ENCODE measurements at places on chromosomes 12 and 14.

DNA sequence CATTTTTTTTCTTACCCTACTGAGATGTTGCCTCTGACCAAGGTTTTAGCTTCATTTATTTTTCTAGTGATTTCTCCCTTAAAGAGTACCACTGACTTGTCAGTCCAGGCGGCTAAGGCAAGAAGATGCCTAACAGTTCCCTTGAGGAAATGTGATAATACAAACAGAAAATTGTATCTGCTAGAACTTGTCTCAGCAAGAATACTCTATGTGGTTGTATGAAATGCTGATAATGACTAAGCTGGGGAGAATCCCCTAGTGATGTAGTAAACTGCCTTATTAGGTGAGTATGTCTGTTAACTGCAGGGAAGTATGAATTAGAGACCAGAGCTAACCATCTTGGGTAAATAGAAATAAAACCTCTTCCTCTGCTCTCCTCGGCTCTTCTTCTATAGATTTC lies 6.7 kb downstream of the C12orf54 start:
- peak; percentile 10 for DNase-seq

GRCh38 chr12:66624806-66625205 lies 54.1 kb downstream of the GRIP1 start:
- no peak for DNase-seq

- DNase-seq = peak; percentile 16
Measured at GRCh38 chr12:25317553-25317952, 66.8 kb upstream of the KRAS start.

DNA sequence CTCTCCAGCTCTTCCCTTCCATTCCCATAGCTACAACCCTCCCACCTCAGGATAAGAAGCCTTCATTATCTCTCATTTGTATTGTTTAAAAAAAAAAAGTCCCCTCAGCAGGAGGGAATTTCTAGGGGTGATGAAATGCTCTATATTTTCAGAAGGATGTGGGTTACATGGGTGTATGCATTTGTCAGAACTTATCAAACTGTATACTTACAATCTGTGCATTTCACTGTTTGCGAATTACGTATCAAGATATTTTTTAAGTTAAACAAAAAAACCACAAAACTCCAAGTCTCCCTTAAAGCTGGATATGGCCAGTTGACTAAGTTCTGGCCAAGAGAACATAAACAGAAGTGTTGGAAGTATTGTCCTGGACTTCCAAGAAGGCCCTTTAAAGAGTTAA lies 2.0 kb upstream of the FKBP11 start:
- peak; percentile 53 for DNase-seq

DNA sequence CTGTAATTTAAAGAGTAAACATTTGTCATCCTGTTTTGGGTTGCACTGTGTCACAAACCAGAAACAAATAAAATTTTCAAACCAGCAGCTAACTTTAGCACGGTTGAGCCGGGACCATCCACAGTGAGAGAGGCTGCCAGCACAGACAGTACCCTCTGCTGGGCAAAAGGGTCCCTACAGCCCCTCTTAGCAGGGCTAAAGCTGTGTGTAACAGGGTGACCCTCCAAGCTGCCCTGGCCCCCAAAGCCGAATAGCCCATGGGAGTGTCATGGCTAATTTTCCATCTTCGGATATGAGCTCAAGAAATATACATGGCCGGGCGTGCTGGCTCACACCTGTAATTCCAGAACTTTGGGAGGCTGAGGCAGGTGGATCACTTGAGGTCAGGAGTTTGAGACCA lies 157.1 kb upstream of the GRIN2B start:
- DNase-seq = no peak

DNA sequence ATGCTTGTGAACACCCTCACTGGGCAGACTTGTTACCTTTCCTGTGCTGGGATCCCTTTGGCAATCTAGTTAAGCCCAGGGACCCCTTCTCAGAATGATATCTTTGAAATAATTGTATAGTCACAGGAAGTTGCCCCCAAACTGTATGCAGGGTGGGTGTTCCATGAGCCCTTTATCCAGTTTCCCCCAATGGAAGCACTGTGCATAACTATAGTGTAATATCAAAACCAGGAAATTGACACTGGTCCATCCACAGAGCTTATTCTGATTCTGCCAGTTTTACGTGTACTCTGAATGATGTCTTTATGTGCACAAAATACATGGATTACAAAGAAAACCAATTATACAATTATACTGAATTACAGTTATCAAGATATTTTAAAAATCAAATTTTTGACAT lies 24.2 kb downstream of the NGB start:
- DNase-seq = no peak

- DNase-seq = no peak
Measured at GRCh38 chr12:7282844-7283243, 21.0 kb upstream of the ACSM4 start.

DNA sequence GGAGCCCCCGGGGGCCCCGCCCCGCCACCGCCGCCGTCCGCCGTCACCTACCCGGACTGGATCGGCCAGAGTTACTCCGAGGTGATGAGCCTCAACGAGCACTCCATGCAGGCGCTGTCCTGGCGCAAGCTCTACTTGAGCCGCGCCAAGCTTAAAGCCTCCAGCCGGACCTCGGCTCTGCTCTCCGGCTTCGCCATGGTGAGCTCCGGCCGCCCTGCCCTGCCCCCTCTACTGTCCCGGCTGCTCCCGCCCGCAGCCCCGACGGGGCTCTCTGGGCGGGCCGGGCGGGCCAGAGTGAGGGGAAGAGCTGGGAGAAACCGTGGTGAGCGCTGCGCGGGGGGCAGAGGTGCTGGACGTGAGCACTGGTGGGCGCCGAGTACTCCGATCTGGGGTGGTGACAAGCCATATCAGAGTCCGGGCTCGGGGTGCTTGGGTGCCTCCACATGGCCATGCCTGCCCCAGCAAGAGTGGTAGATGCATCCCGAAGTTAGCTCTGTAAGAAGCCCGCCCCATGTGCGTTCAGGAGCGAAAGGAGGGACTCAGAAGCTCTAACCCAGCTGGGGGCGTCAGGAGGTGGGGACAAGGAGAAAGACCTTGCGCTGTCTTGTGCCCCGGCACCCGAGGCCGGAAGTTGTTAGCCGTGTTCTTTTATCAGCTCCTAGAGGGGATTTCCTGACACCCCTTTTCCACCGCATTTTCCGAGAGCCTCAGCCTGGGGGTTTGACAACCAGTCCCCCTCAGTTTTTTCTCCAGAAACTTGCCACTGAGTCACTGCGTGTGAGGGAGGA lies 717 bp downstream of the ORAI1 start:
- DNase-seq = peak; percentile 54

DNA sequence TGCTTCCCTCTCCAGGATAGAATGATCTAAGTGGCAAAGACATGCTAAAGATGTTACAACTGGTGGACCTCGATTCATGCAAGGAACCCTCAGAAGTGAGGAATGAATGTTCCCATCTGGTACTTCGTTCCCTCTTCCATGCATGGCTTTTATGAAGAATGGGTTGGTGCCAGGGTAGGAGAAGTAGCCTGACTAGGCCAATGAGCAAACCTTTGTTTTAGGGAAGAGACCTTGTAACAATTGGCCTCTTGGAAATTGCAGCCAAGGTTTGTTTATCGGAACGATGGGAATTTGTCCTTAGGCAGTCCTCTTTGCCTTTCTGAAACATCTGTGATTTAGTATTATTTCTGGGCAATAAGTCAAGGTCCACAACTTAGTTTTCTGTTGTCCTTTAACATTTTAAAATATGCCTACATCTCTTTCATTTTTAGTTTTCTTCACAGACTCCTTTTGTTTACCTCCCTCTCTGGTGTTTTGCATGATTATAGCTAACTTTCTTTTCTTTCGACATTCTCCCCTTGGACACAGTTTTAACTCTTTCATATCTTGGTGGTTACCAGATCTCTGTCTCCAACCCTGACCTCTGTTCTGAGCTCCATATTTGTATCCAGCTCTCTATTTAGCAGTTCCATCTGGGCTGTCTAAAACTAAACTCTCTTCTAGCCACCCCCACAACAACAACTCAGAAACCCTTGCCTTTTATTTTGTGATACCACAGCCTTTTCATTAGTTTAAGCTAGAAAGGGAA lies 70.0 kb downstream of the DIP2B start:
- DNase-seq = no peak

GRCh38 chr14:25055992-25056687 lies 6.2 kb upstream of the STXBP6 start:
- peak; percentile 20 for DNase-seq

GRCh38 chr12:5348491-5348890 lies 83.4 kb upstream of the NTF3 start:
- DNase-seq = no peak

DNA sequence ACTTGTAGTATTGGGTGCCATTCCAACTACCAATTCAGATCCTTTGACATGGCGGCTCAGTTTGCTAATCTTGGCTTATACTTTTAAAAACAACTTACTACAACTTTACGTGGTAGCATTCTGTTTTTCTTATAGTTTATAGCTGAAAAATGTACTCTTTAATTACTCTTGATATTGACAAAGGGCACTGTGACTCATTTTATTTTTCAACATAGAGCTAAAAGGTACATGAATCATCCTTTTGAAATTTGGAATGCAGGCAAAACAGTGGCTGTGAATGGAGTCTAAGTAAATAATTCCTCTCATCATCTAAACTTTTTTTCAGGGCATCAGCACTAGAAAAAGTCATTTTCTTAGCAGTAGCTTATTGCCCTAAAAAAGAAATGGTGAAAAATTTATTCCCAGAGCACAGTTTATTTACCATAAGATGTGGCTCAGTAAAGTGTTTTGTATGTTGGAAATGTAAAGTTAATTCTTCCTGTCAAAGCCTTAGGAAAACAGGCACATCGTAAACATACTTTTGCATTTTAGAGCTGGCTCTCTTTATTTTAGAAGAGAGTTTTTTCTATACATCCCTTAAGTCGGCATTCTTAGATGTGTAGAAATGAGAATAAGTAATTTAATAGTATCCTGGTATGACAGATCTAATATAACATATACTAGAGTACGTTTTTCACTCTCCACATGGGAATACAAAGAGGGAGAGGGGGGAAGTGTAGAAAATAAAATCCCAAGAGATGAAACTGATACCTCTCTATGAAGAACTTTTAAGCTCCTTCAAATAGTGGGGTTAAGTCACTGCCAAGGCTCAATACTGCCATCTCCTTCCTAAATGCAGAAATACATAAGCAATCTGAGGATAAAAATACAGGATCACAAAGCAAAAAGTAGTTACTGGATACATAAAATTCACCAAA lies 55.2 kb downstream of the SLC25A21 start:
- peak; percentile 67 for DNase-seq

DNA sequence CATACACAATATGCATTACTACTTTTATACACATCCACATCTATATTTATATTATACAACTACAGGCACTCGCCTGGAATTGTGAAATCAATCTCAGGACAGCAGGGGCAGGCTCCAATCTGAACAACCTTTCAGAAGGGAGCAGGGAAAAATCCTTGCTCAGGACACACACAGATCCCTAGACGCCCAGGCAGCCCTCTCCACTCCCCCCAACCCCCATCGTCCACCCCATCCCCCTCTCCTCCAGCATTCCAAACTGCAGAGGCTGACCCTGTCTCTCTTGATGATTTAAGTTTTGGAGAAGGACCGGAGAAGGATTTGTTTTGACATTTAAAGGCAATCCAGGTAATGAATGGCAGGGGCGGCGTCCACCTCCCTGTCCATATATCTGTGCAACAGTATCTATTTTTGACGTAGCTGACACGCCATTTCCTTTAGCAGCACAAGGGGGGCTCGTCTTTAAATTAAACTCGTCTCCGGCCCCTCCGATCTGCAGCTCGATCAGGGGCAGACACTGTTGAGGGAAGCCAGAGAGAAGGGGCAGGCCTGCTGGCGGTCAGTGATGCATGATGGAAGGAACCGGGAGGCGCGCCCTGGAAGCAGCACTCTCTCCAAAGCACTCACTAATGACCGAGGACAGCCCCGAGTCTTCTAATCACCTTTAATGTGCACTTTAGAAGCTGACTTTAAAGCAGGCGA lies 95.0 kb upstream of the TBX5 start:
- DNase-seq = no peak

All from astrocyte (in vitro differentiated cells and primary cell).